ENCODE measurements at places on chromosomes 2 and 18.

DNA sequence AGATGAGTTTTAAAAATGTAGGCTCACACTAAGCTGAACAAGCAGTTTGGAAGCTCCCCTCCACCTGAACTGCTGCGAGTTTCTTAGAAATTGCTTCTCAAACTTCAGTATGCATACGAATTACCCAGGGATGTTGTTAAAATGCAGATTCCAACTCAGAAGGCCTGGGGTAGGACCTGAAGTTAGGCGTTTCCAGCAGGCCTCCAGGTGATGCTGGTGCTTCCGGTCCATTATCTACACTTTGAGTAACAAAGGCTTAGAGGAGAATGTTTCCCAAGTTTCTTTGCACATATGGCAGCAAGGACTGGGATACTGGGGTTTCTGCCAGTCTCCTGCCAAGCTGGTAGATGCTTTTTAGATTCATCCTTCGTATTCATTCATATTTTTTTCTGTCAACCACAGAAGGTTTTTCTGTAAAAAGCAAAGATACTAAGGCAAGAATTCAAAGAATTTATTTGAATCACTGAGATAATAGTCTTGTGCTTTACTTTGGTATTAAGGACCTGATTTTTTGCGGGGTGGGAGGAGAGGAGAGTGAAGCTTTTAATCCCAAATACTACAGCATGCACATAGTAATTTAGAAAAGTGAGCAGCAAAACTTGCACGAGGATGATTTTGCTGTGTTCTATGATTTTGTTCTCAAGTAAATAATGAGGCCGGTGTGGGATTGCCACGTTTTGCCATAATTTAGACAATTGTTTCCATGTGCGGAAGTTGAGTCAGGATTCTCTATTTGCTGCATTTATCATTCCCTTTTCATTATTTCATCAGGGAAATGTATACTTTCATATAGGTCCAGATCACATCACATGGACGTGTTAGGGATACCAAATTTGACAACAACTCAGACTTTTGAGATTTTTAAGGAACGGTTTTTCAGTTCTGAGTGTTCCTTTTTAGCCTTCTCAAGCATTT, 137.6 kb upstream of the SPATS2L start:
- DNase-seq = no peak

- no peak for DNase-seq
Observed at GRCh38 chr2:33791625-33792024, 192.5 kb upstream of the FAM98A start.

GRCh38 chr2:213723707-213724106, 439.4 kb downstream of the SPAG16 start:
- no peak for DNase-seq

DNA sequence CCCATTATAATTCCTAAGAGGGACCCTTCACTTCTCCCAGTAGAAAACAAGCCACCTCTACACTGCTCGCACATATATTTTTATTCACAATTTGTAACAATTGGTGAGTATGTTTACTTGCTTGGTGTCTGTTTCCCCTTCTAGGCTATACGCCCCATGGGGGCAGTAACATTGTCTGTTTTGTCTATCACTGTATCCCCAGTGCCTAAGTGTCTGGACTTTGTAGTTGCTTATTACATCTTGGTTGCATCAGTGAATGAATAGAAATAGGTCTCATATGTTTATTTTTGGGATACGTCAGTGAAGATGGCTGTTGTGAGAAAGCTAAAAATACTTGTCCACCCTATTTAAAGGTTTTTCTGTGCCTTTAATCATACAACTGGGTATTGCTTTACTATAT, 87.4 kb upstream of the ITGB6 start:
- no peak for DNase-seq

GRCh38 chr2:227415538-227416424, 28.0 kb upstream of the SCYGR1 start:
- DNase-seq = no peak

DNA sequence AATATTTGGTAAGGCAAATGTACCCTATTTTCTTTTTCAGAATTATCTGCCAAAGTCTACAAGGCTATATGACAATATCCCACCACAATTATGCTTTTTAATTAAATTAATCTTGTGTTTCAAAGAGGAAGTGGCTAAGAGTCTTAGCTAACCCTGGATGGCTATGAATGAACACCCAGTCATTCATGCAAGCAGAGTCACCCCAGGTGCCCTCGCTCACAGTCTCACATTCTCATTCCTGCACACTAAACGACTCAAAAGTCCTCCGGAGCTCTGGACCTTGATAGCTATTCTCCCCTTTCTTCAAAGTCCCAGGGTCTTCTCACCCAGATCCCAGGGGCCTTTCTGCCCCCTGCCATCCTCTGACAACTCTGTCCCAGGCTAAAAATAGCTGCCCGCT, 42.1 kb upstream of the MRPL19 start:
- DNase-seq = no peak

DNA sequence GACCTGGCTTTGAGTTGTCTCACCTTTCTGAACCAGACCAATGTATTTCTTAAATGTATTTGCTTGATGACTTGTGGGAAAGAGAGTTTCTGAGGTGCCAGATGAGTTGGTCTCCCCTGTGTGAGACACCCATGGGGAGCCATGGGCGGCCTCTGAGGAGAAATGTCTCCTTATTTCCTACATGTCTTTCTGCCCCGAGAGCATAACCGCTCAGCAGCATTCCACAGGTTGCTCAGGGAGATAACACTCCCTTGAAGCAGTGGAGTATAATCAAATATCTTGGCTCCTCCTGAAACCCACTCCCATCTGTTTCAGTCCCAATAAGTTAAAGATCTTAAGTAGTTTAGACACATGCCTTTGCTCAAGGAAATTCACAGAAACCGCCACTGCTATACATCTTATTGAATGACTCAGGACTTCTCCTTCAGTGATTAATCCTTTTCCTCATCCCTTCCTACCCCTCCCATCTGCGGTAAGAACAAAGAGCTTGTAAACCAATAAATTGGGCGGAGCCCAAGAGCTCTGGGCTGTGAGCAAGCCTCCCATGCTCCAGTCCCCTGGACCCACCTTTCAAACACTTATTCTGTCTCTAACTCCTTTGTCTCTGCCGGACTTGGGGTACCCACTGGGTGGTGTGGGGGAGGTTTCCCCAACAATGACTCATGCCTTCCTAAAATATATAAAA, 285.5 kb upstream of the LRRTM4 start:
- DNase-seq = no peak

- no peak for DNase-seq
Observed at GRCh38 chr18:7237673-7238272, 6.9 kb downstream of the LRRC30 start.

DNA sequence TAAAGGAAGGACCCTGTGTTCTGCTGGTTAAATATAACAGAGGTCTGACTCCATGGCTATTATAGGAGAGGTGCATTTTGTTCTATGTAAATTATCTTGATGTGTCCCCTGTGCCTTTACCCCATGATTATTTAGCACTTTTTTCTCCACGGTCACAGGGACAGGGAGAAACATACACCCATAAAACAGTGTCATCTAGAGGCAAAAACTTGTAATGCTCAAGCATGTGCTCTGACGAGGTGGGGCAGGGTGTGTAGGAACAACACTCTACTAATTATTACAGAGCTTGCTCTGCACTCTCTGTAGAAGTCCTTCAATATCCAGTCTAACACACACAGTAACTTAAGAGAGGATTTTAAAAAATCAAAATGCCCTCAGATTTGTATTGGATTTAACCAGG, 187.9 kb downstream of the NEDD4L start:
- DNase-seq = no peak

DNA sequence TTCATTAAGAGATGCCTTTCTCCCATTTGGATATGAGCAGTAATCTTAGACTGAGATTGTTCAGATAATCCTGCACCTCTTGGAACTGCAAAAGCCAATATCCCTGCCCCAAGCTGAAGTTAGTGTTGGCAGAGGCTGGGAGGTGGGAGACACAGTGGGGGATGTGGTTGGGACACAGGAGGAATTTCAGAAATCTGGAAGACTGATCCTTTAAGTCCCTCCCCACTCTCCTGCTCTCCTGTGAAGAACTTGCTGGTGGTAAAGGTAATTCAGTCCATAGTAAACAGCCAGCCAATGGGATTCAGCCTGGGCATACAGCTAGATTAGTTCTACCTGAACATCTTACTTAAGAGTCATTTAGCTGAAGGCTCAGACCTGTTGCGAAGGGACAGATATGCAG, 50.0 kb upstream of the TMEM178A start:
- DNase-seq = no peak

- DNase-seq = no peak
Observed at GRCh38 chr2:109200616-109201464, 71.8 kb downstream of the SH3RF3 start.

DNA sequence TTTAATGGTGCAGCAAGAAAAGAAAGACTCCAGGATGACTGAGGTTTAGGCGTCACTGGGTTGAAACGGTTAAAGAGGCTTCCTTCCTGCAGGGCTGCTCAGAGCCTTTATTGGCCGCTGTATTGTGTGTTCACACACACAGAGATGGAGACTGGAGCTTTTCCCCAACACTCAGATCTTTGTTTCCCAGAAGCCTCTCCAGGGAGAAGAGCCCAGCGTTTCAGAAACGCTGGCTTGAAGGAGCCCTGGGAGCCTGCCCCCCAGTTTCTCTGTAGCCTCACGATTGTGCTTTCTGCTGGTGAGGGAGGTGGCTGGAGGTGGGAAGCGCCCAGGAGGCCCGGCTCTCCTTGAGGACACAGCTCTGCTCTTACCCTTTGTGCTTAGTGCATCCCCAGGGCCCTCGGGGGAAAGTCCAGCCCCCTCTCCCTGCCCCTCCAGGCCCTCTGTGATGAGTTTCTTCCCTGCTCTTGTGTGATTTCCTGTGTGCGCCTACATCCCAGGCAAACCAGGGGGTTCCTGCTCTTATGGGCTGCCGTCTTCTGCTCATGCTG, 37.1 kb downstream of the RRM2 start:
- no peak for DNase-seq

- DNase-seq = no peak
Observed at GRCh38 chr2:240069829-240070228, 16.5 kb upstream of the OR6B3 start.

DNA sequence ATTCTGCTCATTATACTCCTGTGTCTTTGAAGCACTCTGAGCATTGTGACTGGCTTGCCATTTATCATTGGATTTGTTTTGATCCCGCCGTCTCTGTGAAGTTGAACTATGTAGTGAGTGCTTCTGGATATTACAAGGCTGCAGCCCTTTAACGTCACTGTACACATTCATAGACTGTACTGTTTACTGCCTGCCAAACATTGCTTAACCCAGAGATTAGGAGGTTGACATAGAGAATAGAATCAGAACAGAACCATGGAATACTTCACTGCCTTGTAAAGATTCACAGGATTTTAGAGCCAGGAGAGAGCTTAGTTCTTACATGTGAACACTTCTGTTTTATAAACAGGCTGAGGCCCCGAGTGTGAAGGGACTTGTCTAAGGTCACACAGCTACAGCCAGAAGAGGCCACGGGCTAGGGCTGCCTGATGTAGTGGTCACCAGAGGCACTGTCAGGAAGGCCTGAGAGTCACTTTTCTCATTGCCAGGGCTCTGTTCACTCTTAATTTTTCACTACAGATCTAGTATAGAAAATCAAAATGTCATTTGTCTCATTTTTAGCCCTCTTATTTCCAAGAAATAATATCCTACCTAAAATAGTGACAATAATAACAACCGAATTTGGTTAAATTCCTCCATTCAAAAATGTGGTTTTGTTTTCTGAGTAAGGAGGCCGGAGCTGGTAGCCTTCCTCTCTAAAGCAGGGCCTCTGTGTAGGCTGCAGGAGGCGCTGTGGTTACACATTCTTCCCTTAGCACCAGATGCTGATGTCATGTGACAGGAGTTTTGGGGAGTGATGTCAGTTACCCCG, 87.9 kb downstream of the UGGT1 start:
- no peak for DNase-seq

GRCh38 chr2:215535741-215536140, 99.9 kb upstream of the FN1 start:
- no peak for DNase-seq

GRCh38 chr2:60717691-60718090, 38.4 kb upstream of the PAPOLG start:
- no peak for DNase-seq

DNA sequence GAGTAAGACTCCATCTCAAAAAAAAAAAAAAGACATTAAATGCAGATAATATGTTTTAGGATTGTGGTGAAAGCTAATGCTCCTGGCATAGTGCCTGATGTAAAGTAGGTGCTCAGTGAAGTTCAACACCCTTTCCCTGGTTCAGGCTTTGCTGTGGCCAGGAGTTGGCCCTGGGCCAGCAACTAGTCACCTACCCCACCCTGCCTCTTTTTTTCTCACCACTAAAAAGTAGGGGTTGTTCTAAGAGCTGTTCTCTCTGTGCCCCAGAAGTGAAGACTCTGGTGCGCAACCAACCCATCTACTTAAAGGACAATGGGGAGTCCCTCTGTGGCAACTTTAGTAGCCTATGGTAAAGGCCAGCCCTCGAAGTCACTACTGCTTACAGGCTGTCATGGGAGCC, 75.9 kb downstream of the DNMT3A start:
- no peak for DNase-seq

GRCh38 chr2:232611559-232612218, 21.7 kb upstream of the EFHD1 start:
- peak; percentile 55 for DNase-seq

DNA sequence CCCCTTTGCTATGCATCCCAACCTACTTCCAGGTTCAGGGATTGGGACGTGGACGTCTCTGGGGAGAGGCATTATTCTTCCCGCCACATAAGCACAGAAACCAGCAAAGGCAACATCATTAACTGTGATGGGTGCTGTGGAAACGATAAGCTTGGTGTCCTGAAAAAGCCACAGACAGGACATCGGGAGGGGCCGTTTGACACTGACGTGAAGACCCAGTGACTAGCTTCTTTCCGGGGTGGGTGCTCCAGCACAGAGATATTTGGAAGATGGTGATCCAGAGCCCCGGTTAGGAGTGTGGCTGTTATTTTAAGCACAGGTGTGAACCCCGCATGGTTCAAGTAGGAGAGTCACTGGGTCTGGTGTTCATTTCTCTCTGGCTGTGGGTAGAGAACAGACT, 163.8 kb upstream of the HDAC4 start:
- no peak for DNase-seq

DNA sequence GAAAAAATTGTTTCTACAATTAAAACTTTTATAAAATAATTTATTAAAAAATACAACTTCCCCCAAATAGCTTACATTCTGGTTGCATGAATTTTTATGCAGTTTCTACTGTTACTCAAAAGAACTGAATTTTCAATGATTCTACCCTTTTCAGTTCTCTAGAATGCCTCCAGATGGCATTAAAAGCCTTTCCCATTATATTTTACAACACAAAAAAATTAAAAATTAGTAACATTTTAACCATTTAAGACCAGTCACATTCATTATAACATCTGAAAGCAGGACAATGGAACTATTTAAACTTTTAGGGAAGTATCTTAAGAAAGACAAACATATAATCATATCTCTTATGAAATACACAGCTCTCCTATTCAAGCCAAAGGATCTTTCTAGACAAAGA, 236.0 kb upstream of the REV1 start:
- no peak for DNase-seq

- no peak for DNase-seq
Observed at GRCh38 chr2:73494031-73494430, 108.4 kb downstream of the ALMS1 start.

DNA sequence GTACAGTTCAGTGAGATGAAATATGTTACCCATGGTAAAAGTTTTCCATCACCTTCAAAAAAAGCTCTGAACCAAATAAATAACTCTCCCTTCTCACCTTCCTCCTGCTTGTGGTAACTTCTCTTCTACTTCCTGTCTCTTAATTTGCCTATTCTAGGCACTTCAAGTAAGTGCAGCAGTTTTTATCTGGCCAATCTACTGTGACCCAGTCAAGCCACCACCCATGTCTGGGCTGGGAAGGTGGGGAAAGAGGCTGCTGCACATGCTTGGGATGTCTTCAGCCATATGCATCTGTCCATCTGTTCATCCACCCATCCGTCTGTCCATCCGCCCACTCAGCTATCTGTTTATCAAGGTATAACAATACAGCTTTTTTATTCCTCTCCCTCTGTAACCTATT, 31.6 kb downstream of the ZNF532 start:
- no peak for DNase-seq
